ENCODE measurements at places on chromosomes 12 and 14.

DNA sequence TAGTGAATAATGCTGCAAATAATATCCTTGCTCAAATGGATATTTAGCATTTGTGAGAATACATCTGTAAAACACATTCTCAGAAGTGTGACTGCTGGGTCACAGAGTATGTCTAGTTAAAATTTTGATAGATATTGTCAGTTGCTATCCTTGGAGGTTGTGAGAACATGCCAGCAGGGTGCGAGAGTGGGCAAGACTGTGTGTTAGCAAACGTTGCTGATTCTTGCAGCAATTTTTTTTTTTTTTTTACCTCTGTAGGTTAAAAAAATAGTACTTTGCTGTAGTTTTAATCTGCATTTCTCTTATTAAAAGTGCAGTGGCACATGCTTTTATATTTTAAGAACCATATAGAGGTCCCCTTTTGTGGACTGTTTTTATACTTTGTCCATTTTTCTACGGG is 4.5 kb upstream of the NYNRIN start:
- DNase-seq = no peak

DNA sequence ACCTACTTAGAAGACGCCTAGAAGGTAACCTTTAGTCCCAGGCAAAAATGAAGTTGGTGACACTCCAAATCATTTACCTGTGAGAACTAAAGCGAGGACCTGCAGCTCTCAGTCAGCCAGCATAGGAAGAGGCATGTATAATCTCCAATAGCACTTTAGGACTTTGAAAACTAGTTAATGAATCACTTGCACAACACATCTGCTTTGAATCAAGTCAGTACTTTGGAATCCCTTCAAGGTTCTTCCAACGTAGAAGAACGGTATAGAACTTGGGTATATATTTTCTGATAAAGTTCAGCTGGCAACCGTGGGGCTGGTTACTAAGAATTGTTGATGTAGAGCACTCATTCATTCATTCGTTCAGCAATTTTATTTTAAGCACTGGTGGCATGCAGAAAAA is 251.9 kb downstream of the TMEM132D start:
- DNase-seq = no peak

DNA sequence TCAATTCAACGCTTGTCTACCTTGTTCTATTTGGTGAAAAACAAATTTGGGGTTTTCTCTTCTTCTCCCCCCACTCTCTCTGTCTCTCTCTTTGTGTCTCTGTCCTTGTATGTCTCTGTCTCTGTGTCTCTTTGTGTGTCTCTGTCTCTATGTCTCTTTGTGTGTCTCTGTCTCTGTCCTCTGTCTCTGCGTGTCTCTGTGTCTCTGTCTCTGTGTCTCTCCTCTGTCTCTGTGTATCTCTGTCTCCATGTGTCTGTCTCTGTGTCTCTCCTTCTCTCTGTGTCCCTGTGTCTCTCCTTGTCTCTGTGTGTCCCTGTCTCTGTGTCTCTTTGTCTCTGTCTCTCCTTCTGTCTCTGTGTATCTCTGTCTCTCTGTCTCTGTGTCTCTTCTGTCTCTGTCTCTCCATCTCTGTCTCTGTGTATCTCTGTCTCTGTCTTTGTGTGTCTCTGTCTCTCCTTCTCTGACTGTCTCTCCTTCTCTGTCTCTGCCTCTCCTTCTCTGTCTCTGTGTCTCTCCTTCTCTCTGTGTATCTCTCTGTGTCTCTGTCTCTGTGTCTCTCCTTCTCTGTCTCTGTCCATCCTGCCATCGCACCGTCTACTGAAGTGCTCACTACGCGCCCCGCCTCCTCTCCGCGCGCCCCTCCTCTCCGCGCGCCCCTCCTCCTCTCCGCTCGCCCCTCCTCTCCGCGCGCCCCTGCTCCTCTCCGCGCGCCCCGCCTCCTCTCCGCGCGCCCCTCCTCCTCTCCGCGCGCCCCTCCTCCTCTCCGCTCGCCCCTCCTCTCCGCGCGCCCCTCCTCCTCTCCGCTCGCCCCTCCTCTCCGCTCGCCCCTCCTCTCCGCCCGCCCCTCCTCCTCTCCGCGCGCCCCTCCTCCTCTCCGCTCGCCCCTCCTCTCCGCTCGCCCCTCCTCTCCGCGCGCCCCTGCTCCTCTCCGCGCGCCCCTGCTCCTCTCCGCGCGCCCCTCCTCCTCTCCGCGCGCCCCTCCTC is 12.8 kb downstream of the LRCOL1 start:
- DNase-seq = no peak

GRCh38 chr12:105425254-105426174 is 95.0 kb downstream of the C12orf75 start:
- no peak for DNase-seq

- no peak for DNase-seq
Measured at GRCh38 chr14:88289234-88289633, 33.8 kb downstream of the KCNK10 start.

DNA sequence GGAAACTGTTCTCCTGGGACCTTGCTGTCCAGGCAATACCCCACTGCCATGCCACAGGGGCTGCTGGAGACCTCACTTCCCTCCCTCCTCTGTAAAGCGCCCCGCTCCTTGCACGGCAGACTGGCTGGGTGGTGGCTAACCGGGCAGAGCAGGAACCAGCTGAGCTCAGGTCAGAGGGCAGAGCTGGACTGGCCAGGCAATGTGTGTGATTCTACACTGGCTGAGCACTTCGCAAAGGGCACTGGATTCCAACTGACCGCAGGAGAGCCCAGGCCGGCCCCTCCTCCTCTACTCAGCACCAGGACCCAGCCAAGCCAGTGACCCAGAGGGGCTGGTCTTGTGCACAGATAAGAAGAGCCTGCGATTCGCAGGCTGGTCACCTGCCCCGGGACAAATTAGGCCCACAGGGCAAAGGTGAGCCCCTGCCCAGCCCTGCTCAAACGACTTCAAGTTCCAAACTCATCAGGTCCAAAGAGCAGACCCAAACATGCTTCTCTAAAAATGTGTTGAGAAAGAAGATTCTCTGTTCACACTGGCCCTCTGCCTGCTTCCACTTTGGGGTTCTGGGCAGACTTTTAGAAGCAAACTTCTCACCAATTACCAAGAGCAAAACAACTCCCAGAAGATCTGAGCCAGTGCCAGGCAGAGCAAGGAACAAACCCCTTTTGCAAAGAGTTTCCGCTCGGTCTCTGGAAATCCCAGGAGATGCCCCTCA is 54.9 kb upstream of the DIO3 start:
- DNase-seq = peak; percentile 66

DNA sequence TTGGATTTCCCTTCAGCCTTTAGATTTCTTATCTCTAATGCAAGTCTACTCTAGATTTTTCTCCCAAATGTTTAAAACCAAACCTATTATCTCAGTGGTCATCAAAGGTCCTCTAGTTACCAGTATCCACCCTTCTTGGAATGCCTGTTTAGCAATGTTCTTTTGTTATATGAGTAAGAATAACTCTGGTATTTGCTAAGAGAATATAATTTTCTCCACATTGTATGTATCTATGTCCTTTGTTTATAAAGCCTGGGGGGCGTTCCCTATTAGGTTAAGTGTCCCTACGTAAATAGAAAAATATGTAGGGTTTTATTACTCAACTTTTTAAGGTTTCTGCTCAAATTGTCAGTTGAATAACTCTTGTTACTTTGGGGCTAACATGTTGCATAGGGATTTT is 27.3 kb downstream of the PPM1A start:
- no peak for DNase-seq

- DNase-seq = no peak
Measured at GRCh38 chr12:14959916-14960496, 1.4 kb downstream of the ARHGDIB start.

- DNase-seq = no peak
Measured at GRCh38 chr12:45273717-45274271, 57.9 kb downstream of the ANO6 start.

- no peak for DNase-seq
Measured at GRCh38 chr12:27279826-27280225, 35.7 kb downstream of the STK38L start.

Measured in posterior cingulate gyrus (tissue), 11 donors.